T-helper 1 cell (primary cell): ENCODE measurements at places on chromosomes 3 and 15.

DNA sequence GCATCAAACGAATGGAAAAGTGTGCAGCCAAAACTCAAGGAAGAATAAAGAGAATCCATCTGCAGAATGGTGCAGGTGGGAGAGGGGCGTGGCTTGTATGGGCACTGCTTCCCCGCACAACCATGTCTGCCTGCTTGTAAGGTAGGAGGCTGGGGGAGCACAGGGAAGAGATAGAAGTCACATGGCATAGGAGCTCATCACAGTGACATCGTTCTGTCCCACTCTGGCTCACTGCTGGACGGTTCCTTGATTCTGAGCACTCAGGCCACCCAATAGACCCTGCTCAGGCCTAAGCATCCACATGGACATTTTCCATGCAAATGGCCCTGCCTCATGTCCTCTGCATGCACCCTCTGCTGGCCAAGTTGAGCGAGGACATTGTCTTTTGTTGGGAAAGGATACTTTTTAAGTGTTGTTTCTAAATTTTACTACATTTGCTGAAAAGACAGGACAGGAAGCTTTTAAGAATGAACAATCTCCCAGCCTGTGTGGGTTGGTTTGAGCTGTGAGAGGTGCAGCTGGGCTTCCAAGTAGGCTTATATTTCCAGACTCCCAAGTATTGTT, 3.1 kb downstream of the MYLK start:
- no peak for DNase-seq

GRCh38 chr3:169128579-169128978, 534.9 kb downstream of the MECOM start:
- DNase-seq, result no peak

- no peak for DNase-seq
Observed at GRCh38 chr3:5136919-5137429, 14.9 kb downstream of the ARL8B start.

DNA sequence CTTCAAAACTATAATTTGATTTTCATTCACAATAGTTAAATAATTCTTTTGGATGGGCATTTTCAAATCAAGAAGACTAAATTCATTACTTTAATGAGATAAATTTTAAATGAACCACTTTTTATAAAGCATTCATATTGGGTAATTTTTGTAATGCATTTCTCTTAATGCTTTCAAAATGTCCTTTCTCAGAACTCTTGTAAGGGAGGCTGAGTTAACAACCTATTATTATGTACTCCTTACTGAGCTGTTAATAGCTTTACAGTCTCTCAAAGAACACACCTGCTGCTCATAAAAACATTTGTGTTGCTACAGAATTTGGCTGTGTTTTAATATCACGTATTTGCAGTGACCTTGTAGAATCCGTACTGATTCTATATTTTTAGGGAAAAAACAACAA, 334.0 kb upstream of the ARL6 start:
- DNase-seq, result no peak

- no peak for DNase-seq
Observed at GRCh38 chr15:100245855-100246254, 95.9 kb downstream of the ADAMTS17 start.

DNA sequence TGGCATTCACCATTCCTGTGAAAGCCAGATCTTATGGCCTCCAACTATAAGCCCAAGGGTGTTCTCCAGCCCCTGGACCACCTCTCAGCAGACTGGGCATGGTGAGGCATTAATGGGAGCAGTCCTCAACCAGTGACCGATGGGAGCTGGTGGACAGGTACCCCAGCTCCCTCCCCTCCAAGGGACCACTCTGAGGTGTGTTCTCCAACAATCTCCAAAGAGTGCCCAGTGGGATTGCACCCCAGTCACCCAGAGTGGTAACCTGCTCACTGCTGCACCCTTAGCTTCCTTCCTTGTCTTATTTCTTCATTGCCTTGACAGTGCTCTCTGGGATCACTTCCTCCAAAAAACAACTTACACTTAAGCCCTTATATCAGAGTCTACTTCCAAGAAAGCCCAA, 8.2 kb upstream of the ITGA11 start:
- no peak for DNase-seq

DNA sequence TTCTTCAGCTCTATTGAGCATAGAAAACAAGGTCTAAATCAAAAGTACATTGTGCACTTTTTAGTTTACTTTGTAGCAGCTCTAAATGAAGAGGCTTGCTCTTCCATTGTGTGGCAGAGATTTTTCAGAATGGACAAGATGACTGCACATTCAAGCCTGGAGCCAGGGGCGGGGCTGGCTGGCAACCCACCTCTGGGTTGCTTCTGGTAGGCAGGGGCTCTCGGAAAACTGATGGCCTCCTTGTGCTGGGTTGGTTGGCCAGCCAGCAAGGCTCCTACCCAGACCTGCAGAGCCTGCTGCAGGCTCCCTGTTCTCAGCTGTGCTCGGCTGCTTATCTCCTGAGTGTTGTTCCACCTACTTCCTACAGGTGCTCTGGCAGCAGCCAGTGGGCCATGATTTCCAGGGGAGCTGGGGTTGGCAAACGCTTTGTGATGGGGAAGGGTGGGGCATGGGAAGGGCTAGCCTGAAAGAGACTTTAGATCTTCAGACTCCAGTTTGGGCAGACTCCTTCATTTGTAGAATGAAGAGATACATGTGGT, 8.8 kb downstream of the BSN start:
- no peak for DNase-seq

DNA sequence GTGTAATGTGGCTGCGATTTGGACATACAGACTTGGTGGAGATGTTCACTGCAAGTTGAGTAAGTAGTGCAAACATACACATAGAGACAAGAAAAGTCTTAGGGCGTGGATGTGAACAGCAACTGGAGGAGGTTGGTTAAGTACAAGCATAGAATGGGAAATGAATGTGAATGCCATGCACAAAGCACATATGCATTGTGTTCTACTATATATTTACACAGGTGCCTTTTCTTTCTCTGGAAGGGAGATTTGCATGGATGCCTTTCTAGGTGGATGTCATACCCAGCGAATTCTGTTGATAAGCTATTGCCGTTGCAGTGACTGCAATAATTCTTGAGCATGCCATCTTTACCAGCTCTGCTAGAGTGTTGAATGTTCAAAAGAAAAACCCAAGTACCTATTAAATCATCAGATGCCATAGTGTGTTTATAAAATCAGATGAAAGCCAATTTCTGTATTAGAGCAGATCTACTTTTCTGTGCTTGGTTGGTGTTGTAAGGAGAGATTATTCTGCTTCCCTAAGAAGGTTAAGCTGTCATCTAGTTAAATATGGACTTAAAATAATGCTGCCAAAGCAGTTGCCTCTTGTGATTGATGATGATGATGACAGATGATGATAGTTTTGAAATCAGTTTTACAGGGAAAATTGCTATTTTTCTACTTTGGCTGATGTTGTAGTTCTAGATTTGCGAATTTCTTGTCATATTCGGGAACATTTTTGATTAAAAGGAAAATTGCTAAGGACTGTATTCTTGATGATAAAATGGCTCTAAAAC, 148.4 kb downstream of the CNTN4 start:
- no peak for DNase-seq

GRCh38 chr3:127814325-127814781, 8.0 kb downstream of the MGLL start:
- no peak for DNase-seq

DNA sequence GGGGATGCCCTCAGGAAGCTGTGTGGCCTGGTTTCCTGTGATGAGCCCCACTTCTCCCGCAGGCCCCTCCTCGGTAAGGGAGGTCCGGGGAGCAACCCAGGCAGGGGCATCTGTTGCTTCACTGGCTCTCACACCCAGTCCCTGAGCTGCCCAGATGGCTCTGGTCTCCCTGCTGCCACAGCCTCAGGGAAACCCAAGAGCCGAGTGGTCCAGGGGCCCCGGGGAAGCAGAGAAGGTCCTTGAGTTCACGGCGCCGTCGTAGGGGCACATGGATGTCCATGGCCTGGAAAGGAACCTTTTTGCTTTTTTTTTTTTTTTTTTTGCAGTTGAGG, 13.3 kb upstream of the LRRC15 start:
- DNase-seq, result no peak

DNA sequence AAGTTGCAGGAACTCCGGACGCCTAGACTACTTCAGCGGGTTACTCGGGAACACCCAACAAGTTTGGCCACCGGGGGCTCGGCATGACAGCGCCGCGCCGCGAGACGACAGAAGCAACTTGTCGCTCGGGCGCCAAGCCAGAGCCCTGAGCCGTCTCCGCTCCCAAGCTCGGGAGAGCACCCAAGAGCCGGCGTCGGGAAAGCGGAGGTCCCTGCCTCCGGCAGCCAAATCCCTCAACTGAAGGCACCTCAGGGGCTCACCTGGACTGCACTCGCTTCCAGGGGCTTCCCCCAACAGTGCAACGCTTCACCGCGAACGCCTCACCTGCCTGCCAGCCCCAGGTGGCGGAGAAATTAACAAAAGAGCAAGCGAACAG, 640 bp downstream of the MB21D2 start:
- no peak for DNase-seq

DNA sequence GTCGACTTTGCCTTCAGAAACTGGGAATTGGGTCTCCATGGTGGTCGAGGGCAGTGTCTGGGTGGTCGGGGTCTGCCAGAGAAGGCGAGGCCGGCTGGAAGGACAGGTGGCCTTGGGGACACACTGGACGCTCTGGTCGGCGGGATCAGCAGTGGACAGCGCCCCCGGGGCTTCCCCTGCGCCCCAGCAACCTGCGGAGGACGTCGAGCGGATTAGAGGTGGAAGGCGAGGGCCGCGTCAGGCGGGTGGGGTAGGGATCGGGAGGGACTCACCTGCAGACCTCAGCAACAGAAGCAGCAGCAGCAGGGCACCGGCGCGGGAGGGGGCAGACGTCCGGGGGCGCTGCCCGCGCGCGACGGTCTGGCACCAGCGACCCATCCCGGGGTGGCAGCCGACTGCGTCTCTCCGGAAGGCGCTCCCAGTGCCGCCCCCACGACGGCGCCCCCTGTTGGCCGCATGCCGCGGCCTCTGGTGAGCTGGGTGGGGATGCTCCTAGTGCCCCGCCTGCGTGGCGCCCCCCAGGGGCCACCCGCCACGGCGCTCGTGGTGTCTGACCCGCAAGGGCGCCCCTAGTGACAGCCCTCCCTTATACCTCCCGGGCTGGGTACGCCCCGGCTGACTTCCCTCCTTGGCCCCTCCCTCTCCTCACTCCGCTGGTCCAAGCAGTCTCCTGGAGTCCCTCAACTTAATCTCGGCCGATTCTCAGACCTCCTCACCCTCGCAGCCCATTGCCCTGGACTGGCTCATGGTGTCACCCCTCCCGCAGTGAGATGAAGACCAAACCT, at the start of gene PRSS50:
Gene PRSS50 (minus strand): TSS at position 423 of the 785 bp plus-strand sequence. CDS start 45 bp downstream, at position 378.
- no peak for DNase-seq

- DNase-seq, result no peak
Observed at GRCh38 chr3:106631373-106632108, 745.7 kb upstream of the CCDC54 start.

GRCh38 chr3:187744169-187745151, 808 bp downstream of the BCL6 start:
- DNase-seq, result peak; percentile 51

DNA sequence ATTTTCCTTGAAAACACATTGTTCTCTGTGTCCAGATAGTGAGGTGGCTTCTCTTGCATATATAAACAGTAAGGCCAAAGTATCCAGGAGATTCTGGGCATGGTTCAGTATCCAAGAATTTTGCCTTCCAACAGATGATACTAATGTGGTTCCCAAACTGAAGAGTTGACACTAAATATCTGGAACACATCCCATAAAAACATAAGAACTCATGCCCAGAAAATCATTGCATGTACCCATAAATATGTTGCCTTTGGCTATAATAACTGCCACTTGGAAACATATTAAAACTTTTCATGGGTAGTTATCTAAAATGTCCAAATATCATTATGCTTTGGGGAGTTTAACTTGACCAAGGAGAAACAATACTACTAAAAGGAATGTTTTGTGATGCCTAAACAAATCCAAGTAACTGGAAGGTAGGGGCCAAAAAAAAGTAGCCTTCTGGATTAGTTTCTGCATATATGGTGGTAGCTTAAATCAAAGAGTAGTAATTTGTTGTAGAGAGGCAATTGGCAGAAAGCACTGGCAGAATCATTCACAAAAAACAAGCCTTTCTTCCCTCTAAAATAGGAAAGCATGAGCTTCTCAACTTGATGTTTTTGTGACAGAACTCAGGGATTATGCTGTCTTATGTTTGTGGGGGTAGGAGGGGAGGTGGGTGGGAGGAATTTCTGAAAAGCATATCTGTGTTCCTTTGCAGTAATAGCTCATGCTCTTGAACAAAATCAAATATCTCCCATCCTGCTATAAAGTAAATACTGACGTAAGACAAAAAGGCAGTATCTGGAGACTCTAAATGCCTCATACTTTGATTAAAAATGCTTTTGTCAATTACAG, 753.9 kb downstream of the TUSC7 start:
- no peak for DNase-seq

DNA sequence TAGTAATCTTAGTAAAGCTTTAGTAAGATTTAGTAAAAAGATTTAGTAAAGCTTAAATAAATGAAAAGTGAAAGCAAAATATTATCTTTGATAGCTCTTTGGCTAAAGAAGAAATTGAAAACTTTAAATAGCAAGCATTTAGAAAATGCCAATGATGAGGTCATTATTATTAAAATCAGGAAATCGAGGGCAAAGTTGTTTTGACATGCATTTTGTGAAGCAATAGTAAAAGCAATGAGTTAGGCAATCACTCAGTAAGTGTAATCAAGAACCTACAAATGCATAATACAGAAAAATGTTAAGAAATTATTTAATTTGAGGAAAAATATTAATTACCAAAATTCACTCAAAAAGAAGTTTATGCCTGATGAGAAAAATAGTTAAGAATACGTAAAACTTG, 280.3 kb upstream of the MME start:
- DNase-seq, result no peak

DNA sequence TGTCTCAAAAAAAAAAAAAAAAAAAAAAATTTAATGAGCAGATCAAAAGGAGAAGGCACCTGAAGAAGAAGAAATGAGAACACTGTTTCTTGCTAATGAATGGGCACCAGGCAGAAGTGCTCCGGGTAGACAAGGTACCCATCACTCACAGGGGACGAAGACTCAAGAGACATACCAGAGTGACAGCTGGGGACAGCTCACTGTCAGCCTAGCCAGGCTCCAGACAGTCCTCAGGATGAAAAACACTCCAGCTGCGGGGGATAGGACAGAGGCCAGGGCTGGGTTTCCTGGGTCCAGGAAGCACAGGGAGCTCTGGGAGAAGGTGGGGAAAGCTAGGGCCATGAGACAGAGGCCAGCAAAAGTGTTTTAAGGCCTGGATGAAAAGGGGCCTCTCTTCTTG, 48.5 kb upstream of the PARL start:
- no peak for DNase-seq

DNA sequence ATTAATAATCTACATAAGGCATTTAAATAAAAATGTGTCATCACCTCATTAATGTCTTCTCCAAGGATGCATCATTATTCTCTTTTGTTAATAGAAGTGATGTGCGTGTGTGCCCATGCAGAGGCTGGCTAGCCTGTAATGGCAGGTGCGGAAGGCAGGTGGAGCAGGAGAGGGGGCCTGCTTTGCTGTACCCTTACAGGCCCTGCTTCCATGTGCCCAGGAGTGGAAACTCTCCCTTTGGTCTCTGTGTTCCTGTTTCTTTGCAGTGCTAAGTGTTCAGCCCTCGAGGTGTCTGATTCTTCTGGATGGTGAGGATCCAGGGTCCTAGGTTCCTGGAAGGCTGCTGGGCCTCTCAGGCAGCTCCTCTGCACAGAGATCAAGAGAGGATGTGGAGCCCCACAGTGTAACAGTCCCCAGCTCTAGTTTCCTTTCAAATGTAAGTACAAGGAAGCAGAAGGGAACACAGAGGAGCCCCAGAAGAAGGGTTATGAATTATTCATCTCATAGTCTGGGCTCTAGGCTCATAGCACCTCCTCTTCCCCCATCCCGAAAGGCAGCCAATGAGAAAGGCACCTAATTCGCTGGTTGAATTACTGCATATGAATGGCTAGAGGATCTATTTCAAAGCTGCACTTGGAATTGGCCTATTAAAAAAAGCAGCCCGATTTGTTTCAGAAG, 39.2 kb upstream of the AGBL1 start:
- DNase-seq, result no peak
